G401 (cell line): ENCODE measurements at places on chromosomes 4 and X. TPM values are rescaled to one million over a fixed set of nuclear protein-coding genes. Genes with fewer than 3 reads are reported as not detected.

GRCh38 chr4:137659431-137659830 is 127.1 kb upstream of the PCDH18 start:
- DNase-seq = no peak

DNA sequence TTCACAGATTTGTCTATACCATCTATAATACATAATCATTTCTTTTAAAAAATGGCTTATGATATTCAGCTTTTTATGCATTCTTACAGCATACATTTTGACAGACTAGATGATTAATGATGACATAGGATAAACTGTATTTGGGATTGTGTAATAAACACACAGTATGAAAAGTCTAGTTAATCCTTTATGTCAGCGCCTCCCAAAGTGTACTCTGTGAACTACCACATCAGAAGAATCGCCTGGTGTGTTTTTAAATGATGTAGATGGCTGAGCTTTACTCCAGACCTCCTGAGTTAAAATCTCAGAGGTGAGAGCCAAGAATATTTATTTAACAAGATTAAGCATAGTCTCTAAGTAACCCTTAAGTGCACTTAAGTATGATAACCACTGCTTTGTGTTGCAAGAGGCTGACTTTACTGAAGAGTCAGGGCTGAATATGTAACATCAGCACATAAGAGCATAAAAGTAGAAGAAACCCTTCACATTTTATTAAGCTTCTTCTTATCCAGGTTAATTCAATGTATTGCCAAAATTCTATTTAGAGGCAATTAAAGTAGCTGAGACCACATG is 104.2 kb downstream of the ANK2 start:
- DNase-seq = no peak

DNA sequence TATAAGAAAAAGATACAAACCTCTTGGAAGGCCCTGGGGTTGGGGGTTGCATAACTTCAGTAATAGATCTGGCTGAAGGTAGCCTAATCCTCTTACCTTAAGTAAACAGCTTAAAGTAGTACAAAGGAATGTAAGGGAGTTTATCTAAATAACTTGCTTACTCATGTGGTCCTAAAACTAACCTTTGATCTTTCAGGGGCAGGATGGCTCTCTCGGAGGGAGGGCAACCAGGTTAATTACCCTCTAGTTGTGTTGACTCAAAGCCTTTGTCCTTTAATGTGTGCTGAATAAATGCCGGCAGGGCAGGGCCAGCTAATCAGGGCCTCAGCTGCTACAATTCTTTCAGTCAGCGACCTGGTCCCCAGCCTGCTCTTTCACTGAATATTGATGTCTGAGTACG is 822.0 kb upstream of the SLIT2 start:
- no peak for DNase-seq

GRCh38 chrX:44203791-44204190 is 139.7 kb downstream of the EFHC2 start:
- DNase-seq = no peak

DNA sequence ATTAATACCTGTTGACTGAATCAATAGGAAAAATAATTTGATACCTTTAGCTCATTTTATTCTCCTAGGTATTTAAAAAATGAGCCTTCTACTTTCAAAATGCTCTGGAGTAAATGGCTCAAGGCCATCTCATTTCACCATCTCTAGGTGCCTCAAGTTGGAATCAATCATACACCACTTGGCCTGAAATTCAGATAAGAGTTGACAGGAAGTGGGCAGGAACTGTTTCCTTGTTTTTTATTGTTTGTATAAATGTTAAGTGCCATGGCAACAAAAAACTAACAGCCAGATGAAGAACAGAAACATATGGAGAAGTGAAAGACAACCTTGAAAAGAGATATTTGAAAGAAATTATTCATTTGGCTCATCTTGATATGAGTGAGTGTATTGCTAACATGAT is 12.4 kb downstream of the LIMCH1 start:
- DNase-seq = no peak

- DNase-seq = no peak
Measured at GRCh38 chr4:127327491-127327890, 305.3 kb upstream of the INTU start.

- DNase-seq = no peak
Measured at GRCh38 chr4:79248610-79249009, 77.3 kb downstream of the NAA11 start.

DNA sequence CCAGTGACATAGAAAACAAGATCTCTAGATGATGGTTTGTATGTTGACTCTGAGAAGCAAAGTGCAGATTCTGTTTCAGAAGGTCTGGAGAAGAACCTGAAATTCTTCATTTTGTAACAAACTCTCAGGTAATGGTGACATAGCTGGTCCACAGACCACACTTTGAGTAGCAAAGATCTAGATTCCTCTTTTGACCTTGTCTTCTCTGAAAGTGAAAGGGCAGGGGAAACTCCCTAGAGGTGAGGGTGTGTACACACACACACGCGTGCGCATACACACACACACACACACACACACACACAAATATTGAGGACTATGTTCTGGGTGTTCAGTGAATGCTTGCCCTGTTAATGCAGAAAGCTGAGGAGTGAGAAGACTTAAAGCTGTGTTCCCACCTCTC is 110.1 kb downstream of the NHSL2 start:
- DNase-seq = no peak

Gene ZDHHC15
- 0.06 TPM in 1 of 2 replicates, not detected in the other for total RNA-seq

Gene PTTG2
- not detected in 2 replicates for total RNA-seq

Gene FAM9B
- total RNA-seq = not detected in 2 replicates

Gene PROM1
- 0.37 and 6.0 TPM in 2 replicates for total RNA-seq

Gene NAT8L
- 9.5 and 11.4 TPM in 2 replicates for total RNA-seq
